NCI-H524 treated with DMSO at 0.1 percent for 48 hours (cell line): ENCODE measurements at places on chromosomes 6 and 20.

- no peak for DNase-seq
Observed at GRCh38 chr6:51657491-51657890, 429.9 kb downstream of the PKHD1 start.

DNA sequence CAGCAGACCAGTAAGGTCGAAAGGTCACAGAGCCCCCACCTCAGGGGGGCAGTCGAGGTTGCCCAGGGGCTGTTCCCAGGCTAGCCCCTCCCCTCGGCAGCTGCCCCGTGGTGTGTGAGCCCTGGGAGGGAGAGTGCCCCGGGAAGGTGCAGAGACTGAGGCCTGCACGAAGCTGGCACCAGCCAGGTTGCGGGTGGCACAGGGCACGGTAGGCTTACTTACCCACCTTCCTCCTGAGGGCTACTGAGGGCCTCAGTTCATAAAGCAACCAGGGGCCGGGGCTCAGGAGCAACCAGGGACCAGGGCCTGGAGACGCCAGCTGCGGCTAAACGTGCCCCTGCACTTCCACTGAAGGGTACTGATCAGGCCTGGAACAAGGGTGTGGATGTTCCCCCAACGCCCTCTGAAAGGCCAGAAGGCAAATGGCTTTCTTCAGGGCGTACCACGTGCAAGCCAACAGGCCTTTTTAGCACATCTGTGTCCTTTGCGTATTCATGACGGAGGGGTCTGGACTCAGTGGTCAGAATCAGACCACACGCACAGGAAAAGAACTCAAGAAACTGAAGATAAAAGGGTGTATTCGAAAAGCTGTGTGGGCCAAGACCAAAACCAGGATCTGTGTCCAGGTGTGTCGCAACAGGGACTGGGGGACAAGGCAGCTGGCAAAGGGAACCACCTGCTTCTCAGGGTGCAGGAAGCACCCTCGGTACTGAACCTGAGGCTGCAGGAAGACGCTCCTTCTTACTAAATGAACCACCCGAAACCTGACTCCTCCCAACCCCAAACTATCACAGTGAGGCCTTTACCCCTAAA lies 24.5 kb upstream of the TCFL5 start:
- no peak for DNase-seq

DNA sequence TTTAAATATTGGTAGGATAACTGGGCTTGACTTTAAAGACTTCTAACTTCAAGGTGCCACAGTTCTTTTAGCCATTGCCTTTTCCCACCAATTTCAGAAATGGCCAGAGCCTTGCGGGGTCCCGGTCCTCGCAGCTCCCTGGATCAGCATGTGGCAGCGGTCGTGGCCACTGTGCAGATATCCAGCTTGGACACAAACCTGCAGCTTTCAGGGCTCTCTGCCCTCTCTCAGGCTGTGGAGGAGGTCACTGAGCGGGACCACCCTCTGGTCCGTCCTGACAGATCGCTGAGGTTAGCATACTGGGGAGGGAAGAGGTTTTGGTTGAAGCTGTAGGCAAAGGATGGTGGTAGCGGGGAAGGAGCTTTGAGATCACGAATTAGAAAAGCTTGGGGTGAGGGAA lies 6.4 kb downstream of the CUL9 start:
- DNase-seq, result no peak

DNA sequence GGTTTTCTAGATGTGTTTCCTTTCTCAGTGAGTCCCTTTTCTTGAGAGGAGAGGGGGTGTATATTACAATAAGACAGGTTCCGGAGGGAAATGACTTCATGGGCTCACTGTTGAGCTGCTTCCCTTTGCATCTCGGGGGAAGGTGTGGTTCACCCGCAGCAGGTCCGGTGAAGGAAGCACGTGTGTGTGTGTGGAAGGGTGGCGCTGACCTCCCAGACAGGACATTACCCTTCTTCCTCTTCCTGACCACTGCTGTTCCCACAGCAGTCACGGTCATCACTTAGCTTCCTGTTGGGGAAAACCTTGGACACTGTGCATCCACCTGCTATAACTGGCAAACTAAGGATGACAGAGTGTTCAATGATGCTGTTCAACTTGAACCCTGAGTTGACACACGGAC lies 83.6 kb downstream of the PLEKHG1 start:
- DNase-seq, result no peak

- DNase-seq, result no peak
Observed at GRCh38 chr6:133855991-133856370, 32.9 kb upstream of the TCF21 start.

GRCh38 chr20:40305303-40305702 lies 383.7 kb downstream of the MAFB start:
- DNase-seq, result no peak

- no peak for DNase-seq
Observed at GRCh38 chr6:161135695-161136591, 137.9 kb downstream of the AGPAT4 start.

DNA sequence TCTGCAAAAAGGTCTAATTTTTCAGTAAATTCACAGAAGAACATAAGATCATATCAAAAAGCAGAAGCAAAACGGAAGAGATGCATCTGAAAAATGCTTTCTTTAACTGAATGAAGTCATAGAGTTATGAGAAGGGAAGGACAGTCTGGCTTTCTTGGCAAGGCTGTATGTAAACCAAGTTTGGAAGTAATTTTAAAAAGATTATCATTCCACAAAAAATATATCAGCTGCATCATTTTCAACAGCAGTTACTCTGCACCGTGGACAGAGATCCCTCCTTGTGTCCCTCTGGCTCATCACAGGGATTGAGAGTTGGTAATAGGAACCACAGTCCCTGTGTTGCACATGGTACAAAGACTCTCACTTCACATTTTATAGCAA lies 258.5 kb downstream of the HIVEP2 start:
- DNase-seq, result no peak

DNA sequence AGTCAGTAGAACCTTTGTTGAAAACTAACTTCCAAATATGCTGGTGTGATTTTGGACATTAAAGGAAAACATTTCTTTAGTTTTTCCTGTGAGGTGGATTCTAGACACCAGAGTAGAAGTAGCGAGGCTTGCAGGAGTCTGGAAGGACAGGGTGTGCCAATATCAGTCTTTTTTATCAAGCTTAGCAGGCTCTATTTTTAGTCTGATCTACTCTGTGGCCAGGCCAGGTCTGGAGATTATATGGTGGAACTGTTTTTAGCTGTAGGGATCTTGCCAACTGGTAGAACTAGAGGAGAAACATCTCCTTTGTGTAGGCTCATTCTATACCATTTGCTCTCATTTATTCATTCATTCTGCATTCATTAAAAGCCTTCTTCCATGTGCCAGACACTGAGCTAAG lies 42.7 kb downstream of the LRP11 start:
- DNase-seq, result no peak

DNA sequence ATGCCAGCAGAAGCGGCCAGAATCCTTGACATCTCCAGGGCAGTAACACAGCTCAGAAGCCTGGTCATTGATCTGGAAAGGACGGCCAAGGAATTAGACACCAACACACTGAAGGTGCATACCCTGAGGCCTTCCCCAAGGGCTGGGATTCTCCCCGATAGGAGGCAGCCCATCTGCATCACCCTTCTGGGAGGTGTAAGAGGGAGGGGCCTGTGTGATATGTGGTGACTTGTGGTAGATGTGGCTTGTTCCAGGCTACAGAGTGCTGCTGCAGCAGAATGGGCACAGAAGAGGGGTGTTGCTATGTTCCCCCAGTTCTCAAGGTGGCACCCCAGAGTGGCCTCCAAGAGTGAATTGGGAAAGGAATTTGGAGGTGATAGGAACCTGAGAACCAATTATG lies 11.2 kb downstream of the TRIM40 start:
- DNase-seq, result no peak

GRCh38 chr6:28947831-28948270 lies 24.1 kb upstream of the TRIM27 start:
- DNase-seq, result peak; percentile 2

GRCh38 chr20:53055367-53056067 lies 83.4 kb downstream of the TSHZ2 start:
- no peak for DNase-seq

GRCh38 chr20:4766631-4767030 lies 44.9 kb downstream of the PRND start:
- no peak for DNase-seq

DNA sequence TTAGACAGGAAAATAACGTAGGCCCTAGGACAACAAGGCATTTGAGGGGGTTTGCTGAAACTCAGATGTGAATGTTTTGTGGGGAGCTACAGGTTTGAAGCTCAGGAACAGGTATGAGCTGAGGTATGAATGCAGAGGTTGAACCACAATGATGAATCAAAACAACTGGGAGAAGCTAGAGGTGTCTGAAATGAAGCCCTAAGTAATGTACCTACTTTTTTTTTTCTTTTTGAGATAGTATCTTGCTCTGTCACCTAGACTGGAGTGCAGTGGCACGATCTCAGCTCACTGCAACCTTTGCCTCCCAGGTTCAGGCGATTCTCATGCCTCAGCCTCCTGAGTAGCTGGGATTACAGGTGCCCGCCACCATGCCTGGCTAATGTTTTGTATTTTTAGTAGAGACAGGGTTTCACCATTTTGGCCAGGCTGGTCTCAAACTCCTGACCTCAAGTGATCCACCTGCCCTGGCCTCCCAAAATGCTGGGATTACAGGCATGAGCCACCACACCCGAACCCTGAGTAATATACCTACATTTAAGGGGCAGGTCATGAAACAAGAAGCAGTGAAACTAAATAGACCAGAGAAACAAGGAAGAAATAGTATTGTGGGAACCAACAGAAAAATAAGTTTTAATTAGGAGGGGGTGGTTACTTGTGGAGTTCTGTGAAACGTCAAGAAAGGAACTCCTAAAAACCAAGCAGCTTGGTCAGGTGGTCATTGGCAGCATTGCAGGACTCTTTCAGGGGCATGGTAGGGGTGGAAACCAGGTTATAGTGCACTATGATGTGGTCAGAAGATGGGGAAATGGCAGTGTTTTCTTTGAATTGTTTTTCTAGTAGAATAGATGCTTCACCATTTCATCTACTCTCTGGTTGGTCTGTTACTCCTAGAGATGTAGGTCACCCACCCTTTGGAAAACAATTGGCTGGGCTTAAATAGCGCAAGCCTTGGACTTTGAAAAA lies 138.1 kb downstream of the CD164 start:
- DNase-seq, result no peak

GRCh38 chr6:121443971-121444541 lies 8.6 kb downstream of the GJA1 start:
- no peak for DNase-seq

DNA sequence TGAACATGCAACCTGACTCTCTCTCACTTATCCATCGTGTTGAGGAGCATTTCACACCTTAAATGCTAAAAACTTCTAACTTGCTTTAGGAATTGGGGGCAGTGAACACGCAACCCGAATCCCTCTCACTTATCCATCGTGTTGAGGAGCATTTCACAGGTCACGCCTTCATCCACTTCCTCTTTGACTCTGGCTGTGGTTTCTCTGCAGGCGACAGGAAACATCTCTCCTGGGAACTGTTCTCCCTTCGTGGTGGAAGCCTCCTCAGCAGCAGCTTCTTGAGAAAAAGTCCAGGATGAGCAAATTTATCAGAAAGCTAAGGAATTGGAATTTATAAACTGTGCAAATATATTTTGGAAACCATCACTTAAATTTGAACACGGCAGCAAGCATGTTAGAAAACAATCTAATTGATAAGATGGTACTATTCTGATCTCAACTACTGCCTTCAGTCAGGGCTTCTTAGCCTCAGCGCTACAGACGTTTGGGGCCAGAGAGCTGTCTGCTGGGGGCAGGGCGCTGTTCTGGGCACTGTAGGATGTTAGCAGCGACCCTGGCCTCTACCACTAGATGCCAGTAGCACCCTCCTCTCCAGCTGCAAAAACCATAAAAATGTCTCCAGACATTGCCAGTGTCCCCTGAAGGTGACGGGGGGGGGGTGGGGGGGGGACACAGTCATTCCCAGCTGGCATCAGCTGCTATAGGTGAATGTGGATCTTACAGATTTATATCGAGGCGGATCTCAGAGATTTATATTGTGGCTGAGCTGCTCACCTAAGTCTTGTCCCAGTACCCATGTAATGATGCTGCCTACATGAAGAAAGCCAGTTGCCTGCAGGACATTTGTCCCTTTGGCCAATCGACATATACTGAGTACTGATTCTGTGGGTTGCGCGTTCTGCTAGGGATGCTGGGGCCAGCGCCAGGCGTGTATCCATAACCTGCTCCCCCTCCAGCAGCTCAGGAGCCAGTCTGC lies 26.2 kb downstream of the CTCFL start:
- DNase-seq, result peak; percentile 4

DNA sequence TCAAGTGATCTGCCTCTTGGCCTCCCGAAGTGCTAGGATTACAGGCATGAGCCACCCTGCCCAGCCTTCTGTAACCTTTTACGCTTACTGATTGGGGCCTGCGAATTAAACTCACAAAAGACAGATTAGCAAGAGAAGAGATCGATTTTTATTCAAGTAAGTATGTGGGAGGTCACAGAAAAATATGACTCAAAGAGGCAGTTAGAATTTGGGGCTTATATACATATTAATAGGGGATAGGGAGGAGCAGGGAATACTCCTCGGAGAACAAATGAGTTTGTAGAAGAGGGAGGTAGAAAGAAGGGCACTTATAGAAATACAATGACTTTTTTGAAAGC lies 78.9 kb downstream of the CD24 start:
- no peak for DNase-seq

GRCh38 chr6:39213195-39213920 lies 15.9 kb downstream of the KCNK5 start:
- no peak for DNase-seq

- DNase-seq, result no peak
Observed at GRCh38 chr20:54340667-54341081, 132.8 kb downstream of the PFDN4 start.

DNA sequence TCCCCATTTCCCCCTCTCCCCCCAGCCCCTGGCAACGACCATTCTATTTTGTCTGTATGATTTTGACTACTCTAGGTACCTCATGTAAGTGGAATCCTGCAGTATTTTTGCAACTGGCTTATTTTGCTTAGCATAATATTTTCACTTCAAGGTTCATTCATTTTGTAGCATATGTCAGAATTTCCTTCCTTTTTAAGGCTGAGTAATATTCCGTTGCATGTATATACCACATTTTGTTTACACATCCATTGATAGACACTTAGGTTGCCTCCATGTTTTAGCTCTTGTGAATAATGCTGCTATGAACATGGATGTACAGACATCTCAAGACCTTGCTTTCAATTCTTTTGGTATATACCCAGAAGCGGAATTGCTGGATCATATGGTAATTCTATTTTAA lies 1.4 kb upstream of the UQCC2 start:
- no peak for DNase-seq

DNA sequence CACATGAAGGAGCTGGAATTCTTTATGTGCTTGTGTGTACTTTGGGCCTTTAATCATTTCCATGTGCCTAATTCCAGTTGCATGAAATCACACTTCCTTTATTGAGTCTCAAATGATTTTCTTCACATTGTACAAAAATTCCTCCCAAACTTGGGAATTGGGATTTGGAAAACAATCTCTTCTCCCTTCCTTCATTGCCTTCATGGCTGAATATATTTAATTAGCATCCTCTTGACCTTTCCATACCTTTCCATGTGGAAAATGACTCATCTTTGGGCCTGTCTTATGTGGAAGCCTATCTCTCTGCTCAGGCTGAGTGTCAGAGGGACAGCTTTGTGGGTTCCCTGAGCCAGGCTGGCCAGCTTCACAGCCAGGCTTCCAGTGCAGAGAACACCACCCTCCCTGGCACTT lies 33.0 kb upstream of the CDH4 start:
- no peak for DNase-seq

GRCh38 chr6:30565772-30566171 lies 5.5 kb upstream of the ABCF1 start:
- DNase-seq, result no peak

- no peak for DNase-seq
Observed at GRCh38 chr20:37915800-37916570, 13.1 kb downstream of the VSTM2L start.

- peak; percentile 83 for DNase-seq
Observed at GRCh38 chr20:11849270-11849915, 68.3 kb upstream of the BTBD3 start.
